ENCODE measurements at places on chromosomes 4 and X. TPM values are rescaled to one million over a fixed set of nuclear protein-coding genes. Genes with fewer than 3 reads are reported as not detected.

The PIM2 gene
- 10.7 TPM for total RNA-seq

The NDNF gene
- total RNA-seq, result not detected

The PCDH18 gene
- 16.6 TPM for total RNA-seq

DNA sequence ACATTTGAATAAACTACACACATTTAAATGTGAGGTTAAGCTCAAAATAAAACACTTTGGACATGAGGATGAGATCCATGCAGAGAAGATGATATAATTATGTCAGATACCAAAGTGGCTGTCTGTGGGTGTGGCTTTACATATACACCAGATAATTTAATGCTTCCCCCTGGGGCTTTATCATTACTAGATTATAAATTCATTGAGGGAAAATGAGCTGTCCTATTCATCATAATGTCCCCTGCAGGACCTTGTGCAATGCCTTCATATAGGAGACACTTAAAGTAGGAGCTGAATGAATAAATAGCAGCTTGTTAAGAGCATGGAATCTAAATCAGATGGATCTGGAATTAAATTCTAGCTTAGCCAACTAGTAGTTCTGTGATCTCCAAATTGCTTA is 49.7 kb downstream of the OTC start:
- DNase-seq, result no peak

DNA sequence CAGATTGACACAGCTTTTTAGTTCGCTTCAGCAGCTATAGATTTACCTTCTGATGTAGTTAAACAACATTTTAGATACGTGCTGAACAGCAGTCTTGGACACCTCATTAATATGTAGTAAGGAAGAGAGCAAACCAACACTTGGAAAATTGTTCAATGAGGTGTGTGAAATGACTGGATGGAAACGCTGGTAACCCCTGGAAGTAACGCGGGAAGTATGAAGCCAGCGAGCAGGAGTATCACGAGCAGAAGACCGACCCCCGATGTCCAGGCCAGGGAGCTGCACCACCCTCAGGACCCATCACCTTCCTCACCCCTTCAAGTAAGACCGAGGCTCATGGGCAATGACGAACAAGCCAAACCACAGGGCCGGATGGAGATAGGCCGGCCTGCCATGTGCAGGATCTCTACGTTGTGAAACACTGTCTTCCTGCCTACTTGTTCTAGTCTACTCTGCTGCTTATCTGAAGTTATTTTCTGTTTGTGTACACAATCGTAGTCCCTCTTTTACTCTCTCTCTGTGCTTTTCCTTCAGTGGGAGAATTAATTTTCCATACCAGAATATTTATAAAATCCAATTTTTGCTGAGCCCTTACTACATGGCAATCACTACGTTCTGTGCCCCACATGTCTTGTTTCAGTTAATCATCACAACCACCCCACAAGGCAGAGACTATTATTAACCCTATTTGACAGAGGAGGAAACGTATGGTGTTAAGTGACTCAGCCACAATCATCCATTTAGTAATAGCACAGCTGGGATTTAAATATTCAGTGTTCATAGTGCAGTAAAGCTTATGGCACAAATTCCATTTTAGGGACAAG is 221.7 kb downstream of the APBB2 start:
- peak; percentile 90 for DNase-seq

DNA sequence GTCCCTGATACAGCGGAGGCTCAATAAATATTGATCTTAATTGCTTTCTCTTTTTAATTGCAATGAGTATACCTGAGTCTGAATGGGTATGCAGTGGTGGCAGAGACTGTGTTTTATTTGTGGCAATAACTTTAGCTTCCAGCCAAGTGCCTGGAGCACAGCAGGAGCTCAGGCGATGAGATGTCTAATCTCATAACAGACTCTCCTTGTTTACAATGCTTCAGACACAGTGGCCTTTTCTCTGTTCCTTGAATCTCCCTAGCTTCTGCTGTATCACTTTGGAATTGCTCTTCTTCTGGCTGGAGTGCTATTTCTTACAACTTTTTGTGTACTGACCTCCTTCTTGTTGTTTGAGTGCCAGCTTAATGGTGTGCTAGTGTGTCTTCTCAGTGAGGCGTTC is 91.5 kb upstream of the UNC5C start:
- DNase-seq, result no peak

- DNase-seq, result no peak
Observed at GRCh38 chrX:14920196-14920595, 47.0 kb downstream of the MOSPD2 start.

- DNase-seq, result no peak
Observed at GRCh38 chr4:90219822-90220221, 92.6 kb downstream of the CCSER1 start.

- DNase-seq, result peak; percentile 5
Observed at GRCh38 chr4:10983268-10983667, 298.7 kb upstream of the CLNK start.

- no peak for DNase-seq
Observed at GRCh38 chr4:52377563-52377962, 281.5 kb downstream of the USP46 start.

- DNase-seq, result no peak
Observed at GRCh38 chr4:10185518-10186227, 69.1 kb upstream of the WDR1 start.

DNA sequence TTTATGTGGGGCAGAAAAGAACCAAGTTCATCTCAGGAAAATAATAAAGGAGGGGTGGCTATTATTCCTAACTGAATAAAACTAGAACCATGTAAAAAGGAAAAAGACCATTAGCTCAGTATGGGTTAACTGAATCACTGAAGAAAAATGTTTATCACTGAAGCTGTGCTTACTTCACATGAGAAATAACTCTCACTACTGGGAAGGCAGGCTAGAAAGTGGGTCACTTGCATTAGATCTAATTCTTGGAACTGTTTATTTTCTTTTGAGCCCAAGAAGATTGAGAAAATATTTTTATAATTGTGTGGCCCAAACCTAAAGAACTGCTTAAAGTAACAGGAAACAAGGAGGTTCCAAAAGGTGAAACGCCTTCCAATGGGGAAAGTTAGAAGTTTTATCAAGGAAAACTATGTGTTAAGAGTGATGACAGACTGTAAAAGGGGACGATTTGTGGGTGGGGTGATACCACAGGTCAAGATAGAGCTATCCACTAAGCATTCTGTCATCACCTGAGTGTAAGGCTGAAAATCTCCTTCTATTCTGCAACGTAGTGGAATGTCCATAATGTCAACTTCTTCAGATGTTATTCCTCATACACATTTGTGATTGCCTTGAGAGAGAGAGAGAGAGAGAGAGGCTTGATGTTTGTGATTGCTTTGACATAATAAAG is 1083.5 kb downstream of the PCDH7 start:
- no peak for DNase-seq

DNA sequence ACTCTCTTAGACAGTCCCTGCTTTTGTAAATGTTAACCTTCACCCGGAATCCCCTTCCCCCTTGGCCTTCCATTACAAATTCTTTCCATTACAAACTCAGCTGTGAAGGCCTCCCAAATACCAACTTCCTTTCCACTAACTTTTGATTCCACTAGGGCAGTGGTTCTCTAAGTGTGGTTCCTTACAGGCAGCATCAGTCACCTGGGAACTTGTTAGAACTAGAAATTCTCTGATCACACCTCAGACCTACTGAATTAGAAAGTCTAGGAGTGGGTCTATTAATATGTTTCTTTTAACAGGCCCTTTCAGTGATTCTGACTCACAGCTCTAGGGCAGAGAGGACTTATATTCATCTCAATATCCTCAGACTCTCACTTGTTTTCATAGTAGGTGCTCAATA is 19.0 kb upstream of the MRPL1 start:
- DNase-seq, result no peak

GRCh38 chr4:185810746-185811508 is 1.1 kb downstream of the SORBS2 start:
- DNase-seq, result no peak

- DNase-seq, result no peak
Observed at GRCh38 chrX:72046447-72046846, 85.3 kb downstream of the RTL5 start.

DNA sequence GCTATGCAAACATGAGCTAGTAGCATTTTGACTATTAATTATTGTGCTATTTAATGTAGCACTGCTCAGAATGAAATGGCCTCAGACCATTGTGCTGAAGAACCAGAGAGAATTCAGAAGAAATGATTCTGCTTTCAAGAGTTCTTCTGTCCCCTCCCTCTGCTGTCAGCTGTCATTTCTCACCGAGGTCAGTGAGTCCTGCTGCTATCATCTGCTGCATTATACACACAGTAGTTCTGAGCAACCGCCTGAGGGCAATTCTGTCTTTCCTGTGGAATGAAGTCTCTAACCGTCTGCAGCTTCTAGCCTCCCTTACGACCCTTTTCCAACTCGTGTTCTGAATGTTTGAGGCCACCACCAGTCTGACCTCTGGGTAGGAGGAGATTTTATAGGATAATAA is 249.4 kb downstream of the HNRNPD start:
- DNase-seq, result no peak

- DNase-seq, result peak; percentile 63
Observed at GRCh38 chr4:21769404-21770147, 179.0 kb downstream of the KCNIP4 start.
